Spleen (tissue), 13 donors: ENCODE measurements at places on chromosomes 7 and 10.
A peak's percentile ranks its signal among the peaks of the same experiment; 100 is the strongest.

GRCh38 chr7:151028948-151029501, 775 bp downstream of the ABCB8 start:
- H3K36me3 ChIP-seq = peaks cover 21% of the 10 kb centered on the region
- H3K4me1 ChIP-seq = peaks cover 20% of the 10 kb centered on the region
- no peaks in the 10 kb centered on the region for H3K27me3 ChIP-seq
- peak overlapping the region; percentile 78 for H3K4me3 ChIP-seq
- H3K27ac ChIP-seq = peak overlapping the region; percentile 69
- no peak for DNase-seq

- DNase-seq = no peak
- no peaks in the 10 kb centered on the region for H3K27me3 ChIP-seq
- H3K4me1 ChIP-seq = no peaks in the 10 kb centered on the region
- no peak overlapping the region for H3K4me3 ChIP-seq
- peaks cover 98% of the 10 kb centered on the region for H3K36me3 ChIP-seq
- H3K27ac ChIP-seq = no peak overlapping the region
These were observed 43.6 kb downstream of the RAB11FIP2 start for GRCh38 chr10:118003126-118003525.

GRCh38 chr10:30505543-30506298, 71.7 kb downstream of the MAP3K8 start:
- H3K27me3 ChIP-seq = no peaks in the 10 kb centered on the region
- peaks cover 69% of the 10 kb centered on the region for H3K4me1 ChIP-seq

GRCh38 chr10:11533328-11533781, 78.1 kb downstream of the USP6NL start:
- no peak for DNase-seq
- H3K27ac ChIP-seq = no peak overlapping the region
- H3K27me3 ChIP-seq = no peaks in the 10 kb centered on the region
- no peak overlapping the region for H3K4me3 ChIP-seq

- H3K4me1 ChIP-seq = no peaks in the 10 kb centered on the region
- no peaks in the 10 kb centered on the region for H3K36me3 ChIP-seq
- H3K27ac ChIP-seq = no peak overlapping the region
- no peaks in the 10 kb centered on the region for H3K27me3 ChIP-seq
- H3K4me3 ChIP-seq = no peak overlapping the region
- no peak for DNase-seq
These were observed 151.8 kb upstream of the MEOX2 start for GRCh38 chr7:15838265-15838664.

GRCh38 chr7:17608114-17608833, 309.8 kb downstream of the AHR start:
- no peaks in the 10 kb centered on the region for H3K27me3 ChIP-seq
- no peaks in the 10 kb centered on the region for H3K4me1 ChIP-seq
- no peak overlapping the region for H3K27ac ChIP-seq
- H3K36me3 ChIP-seq = no peaks in the 10 kb centered on the region

GRCh38 chr10:125407557-125407956, 247.2 kb upstream of the CTBP2 start:
- no peaks in the 10 kb centered on the region for H3K36me3 ChIP-seq
- DNase-seq = no peak
- H3K4me3 ChIP-seq = no peak overlapping the region
- H3K4me1 ChIP-seq = no peaks in the 10 kb centered on the region
- H3K27ac ChIP-seq = no peak overlapping the region

- peak; percentile 47 for DNase-seq
- peaks cover 71% of the 10 kb centered on the region for H3K4me1 ChIP-seq
- H3K36me3 ChIP-seq = no peaks in the 10 kb centered on the region
- no peak overlapping the region for H3K4me3 ChIP-seq
These were observed 5.8 kb downstream of the UNC5B start for GRCh38 chr10:71218046-71218650.

DNA sequence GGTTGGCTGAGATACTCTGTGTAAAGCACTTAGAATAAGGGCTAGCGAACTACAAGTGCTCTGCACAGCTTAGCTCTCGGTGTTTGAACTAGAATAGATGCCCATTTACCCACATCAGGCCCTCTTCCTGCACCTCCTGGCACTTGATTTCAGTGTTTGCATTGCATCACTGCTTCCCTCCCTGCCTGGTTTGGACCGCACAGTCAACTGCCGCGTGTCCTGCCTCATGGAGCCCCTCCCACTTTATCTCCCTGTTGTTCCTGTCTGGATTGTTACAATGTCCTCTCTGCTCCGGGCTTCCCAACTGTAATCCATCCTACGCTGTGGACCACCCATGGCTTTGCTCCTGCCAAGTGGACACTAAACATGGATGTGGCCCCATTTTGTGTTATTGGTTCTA, 2.3 kb downstream of the FAM107B start:
- no peaks in the 10 kb centered on the region for H3K27me3 ChIP-seq
- no peaks in the 10 kb centered on the region for H3K36me3 ChIP-seq
- H3K27ac ChIP-seq = no peak overlapping the region
- H3K4me3 ChIP-seq = no peak overlapping the region
- H3K4me1 ChIP-seq = no peaks in the 10 kb centered on the region

- DNase-seq = no peak
- H3K36me3 ChIP-seq = peaks cover 14% of the 10 kb centered on the region
- H3K27me3 ChIP-seq = no peaks in the 10 kb centered on the region
- H3K27ac ChIP-seq = no peak overlapping the region
- H3K4me1 ChIP-seq = no peaks in the 10 kb centered on the region
These were observed 21.0 kb downstream of the ZCWPW1 start for GRCh38 chr7:100407285-100408180.

- H3K4me3 ChIP-seq = no peak overlapping the region
- peaks cover 100% of the 10 kb centered on the region for H3K4me1 ChIP-seq
These were observed 85.3 kb downstream of the PIP4K2A start for GRCh38 chr10:22629126-22629525.

DNA sequence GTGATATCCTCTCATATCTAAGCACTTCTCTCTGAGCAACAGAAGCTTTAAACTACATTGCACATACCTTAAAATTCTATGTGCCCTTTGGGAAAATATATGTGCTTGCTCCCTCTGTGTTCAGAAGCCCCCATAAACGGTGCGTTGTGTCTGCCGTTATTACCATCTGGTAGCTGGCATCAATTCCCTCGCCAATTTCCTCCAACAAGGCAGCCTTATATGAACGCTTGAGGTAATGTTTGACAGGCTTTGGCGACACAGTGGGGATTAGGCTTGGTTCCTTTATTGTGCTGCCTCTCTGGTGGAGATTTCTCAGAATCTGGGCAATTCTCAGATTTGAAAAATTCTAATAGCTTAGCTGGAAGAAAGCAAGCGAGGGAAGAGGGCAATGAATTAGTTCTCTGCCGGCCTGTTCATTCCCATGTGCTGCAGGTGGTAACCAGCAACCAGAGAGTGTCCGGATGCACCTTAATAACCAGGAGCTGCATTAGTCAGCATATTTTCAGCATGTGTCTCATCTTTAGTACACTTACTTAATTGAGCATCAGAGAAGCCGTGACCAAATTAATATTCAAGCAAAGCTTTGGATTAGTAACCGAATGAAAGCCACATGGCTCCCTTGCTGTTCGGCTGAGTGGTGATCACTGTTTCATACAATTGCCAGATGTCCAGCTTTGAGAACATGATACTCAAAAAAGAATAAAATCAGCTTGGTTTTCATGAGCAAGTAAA, 7.3 kb upstream of the PPP1R17 start:
- no peaks in the 10 kb centered on the region for H3K27me3 ChIP-seq
- no peak overlapping the region for H3K4me3 ChIP-seq
- no peaks in the 10 kb centered on the region for H3K36me3 ChIP-seq
- no peak overlapping the region for H3K27ac ChIP-seq
- H3K4me1 ChIP-seq = no peaks in the 10 kb centered on the region

- no peak overlapping the region for H3K4me3 ChIP-seq
- H3K27ac ChIP-seq = no peak overlapping the region
- DNase-seq = no peak
- H3K27me3 ChIP-seq = peaks cover 2% of the 10 kb centered on the region
- H3K36me3 ChIP-seq = no peaks in the 10 kb centered on the region
- no peaks in the 10 kb centered on the region for H3K4me1 ChIP-seq
These were observed 149.1 kb upstream of the PRKCQ start for GRCh38 chr10:6729071-6729774.

DNA sequence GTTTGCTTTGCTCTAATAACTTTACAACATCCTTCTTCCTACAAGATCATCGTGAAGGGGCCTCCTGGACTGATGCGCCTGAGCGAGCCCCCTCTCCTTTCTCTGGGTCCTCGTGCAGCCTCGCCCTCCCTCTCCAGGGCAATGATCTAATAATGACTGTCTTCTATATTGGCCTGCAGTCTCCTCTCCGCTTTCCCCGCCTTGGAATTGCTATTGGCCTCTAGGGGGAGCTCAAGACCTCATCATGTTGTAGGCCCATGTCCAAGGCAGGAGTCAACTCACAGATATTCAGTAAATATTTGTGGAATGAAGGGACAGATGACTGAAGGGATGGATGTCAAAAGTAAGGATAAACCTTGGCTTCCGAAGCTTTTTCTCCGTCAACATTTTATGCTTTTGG, 1180.3 kb downstream of the TYW1 start:
- H3K27me3 ChIP-seq = no peaks in the 10 kb centered on the region
- no peaks in the 10 kb centered on the region for H3K4me1 ChIP-seq
- no peaks in the 10 kb centered on the region for H3K36me3 ChIP-seq
- H3K4me3 ChIP-seq = no peak overlapping the region
